ENCODE measurements at places on chromosomes 1 and 21. TPM values are rescaled to one million over a fixed set of nuclear protein-coding genes. Genes with fewer than 3 reads are reported as not detected.

GRCh38 chr1:13927736-13928135 is 227.7 kb downstream of the PRDM2 start:
- no peak for DNase-seq

GRCh38 chr1:30337324-30337620 is 386.1 kb downstream of the MATN1 start:
- no peak for DNase-seq

DNA sequence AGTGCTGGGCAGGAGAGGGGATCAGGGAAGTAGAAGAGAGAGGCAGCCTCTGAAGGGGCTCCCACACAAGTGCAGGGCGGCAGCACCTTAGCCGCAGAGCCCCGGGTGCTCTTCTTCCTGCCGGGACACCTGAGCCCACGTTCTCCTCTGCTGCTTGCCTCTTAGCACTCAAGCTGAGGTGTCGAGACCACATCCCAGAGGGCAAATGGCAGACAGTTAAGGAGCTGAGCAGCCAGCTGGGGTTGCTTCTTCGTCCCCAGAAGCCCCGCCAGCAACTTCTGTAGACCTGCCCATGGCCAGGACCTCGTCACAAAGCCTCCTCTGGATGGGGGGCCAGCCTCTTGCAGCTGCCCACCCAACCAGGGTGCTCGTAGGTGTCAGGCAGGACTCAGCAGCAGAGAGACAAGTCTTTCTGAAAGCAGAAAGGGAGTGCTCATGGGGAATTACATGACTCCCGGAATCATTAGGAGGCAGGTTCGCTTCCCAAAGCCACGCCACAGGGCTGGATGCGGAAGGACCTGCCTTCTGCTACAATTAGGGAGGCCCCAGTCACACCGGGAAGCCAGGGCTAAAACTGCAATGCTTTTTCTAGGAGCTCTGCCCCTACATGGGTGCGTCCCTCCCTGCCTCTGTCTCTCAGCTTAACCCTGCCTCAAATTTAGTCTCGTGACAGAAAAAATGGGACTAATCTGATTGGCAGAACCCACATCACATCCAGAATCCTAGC is 141.4 kb upstream of the RAB4A start:
- DNase-seq = peak; percentile 42

GRCh38 chr1:234694661-234695060 is 84.7 kb upstream of the IRF2BP2 start:
- no peak for DNase-seq

DNA sequence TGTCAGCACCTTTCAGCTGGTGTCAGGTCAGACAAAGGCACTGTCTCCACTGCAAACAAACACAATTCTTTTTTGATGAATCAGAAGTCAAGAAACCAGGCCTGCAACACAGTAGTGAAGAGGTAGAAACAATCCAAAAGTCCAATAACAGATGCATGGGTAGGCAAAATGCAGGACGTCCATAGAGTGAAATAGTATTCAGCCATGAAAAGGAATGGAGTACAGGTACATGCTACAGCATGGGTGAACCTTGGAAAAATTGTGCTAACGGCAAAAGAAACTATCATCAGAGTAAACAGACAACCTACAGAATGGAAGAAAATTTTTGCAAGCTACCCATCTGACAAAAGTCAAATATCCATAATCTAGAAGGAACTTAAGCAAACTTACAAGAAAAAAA is 26.2 kb upstream of the ZBTB21 start:
- no peak for DNase-seq

GRCh38 chr1:71733121-71733520 is 549.2 kb downstream of the NEGR1 start:
- DNase-seq = no peak

GRCh38 chr1:67371681-67372080 is 58.5 kb downstream of the SERBP1 start:
- DNase-seq = no peak

DNA sequence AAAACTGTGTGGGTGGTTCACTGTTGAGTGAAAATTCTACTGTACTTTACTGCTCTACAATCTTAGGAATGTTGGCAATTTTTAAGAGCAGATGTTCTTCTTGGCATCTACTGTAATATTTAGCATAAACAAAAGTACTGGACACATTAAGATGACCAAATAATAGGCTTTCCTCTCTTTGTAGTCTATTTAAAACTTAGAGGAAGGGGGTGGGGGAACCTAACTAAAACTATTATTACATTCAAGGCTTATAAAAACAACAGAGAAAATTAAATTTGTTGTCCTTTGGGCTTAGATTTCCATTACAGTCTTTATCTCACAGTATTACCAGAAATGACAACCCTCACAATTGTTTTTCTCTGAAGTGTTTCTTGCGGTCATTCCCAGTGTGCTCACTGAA is 181.2 kb downstream of the PLPPR4 start:
- no peak for DNase-seq

C1orf185 gene
- not detected for total RNA-seq

FCN3 gene
- not detected for total RNA-seq

IGSF9 gene
- not detected for total RNA-seq
